ENCODE measurements at places on chromosomes 2 and 18.

- DNase-seq = peak; percentile 27
These were observed 53.4 kb upstream of the SCN1A start for GRCh38 chr2:166180951-166181812.

- DNase-seq = no peak
These were observed 66.0 kb downstream of the LANCL1 start for GRCh38 chr2:210410542-210410941.

GRCh38 chr18:44882163-44882868, 201.6 kb downstream of the SETBP1 start:
- no peak for DNase-seq

DNA sequence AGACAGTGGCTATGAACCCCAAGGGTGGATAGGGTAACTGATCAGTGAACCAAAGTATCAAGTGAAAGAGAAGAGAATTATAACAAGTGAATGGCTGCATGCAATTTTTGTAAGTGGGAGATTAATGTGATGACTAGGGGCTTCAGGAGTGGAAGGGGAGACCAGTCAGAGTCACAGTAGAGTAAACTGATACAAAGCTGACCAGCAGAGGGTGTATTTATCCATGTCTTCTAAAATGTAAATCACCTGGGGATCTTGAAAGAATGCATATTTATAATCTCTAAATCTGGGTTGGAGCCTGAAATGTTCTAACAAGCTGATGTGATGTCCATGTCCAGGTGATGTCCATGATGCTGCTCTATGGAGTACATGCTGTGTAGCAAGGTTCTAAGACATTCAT, 1351.3 kb upstream of the CHAC2 start:
- no peak for DNase-seq

- DNase-seq = no peak
These were observed 165.2 kb downstream of the RAPGEF4 start for GRCh38 chr2:172900871-172901270.

GRCh38 chr18:52624702-52625101, 284.7 kb downstream of the DCC start:
- DNase-seq = no peak

DNA sequence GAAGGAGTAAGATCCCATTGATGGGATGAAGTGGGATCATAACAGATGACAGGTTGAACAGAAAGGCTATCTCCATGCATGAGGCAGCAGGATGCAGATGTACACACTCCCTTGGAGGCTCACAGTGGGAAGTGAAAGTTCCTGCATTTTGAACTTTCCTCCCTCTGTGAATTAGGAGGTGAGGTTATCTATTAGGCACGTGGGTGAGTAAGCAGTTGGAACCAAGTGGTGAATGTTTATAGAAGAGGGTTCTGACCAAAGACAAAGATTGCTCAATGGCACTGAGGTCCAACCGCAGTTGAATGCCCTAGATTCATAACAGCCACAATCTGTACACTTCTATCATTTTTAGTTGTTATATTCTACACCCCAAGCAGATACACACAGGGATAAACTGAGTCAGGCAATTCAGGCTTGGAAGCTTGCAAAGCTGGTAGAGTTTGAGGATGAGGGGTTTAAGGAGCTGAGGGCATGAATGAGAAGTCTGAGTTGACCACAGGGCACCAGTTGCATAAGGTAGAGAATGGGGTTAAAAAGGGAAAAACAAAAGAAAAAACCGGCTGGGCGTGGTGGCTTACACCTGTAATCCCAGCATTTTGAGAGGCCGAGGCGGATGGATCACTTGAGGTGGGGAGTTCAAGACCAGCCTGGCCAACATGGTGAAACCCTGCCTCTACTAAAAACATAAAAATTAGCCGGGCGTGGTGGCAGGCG, 7.1 kb upstream of the KCMF1 start:
- DNase-seq = no peak

DNA sequence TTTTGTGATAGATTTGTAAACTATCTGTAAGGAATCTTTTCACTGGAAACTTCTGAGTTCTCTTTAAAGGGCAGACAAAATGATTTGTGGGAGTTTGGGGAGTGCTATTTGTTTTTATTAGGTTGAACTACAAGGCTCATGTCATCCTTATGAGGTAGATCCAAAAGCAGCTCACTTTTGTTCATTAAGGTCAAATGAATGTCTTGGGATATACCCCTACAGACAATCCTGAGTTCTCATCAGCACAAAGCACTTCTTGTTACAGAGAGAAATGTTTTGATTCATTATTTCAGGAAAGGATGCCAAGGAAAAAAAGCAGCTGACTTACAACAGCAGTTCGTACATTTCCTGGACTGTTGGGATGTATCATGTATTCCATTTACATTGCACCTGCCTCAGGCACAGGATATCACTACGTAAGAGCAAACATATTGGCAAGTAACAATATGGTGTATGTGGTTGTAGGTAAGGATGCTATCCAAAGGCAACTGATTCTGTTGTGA, 68.9 kb downstream of the DCC start:
- no peak for DNase-seq

DNA sequence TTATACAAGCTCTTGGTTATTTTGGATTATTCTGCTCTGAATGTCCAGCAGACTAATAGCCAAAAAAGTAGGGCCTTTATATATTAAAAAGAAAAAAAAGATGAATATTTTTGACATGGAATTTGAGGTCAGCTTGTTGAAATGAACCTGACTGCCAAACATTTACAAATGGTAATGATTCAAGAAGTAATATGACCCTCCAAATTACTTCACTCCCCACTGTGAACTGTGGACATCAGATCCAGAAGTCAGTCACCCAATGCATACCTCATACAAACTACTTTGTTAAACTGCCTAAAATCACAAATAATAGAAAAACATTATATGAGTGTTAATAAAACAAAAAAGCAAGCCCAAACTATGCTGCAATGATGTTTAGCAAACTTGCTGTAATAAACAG, 10.0 kb downstream of the EPG5 start:
- no peak for DNase-seq

- peak; percentile 37 for DNase-seq
These were observed 4.8 kb upstream of the TTC39C start for GRCh38 chr18:24009651-24010333.

DNA sequence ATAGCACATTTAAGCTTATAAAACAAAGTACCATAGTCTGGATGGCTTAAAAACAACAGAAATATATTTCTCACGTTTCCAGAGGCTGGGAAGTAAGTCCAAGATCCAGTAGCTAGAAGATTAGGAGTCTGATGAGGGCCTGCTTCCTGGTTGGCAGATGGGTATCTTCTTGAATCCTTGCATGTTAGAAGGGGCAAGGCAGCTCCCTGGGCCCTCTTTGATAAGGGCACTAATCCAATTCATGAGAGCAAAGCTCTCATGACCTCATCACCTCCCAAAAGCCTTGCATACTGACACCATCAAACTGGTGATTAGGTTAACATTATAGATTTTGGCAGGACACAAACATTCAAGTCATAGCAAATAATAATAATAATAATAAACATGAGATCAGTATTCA, 146.4 kb downstream of the CCDC102B start:
- DNase-seq = no peak

DNA sequence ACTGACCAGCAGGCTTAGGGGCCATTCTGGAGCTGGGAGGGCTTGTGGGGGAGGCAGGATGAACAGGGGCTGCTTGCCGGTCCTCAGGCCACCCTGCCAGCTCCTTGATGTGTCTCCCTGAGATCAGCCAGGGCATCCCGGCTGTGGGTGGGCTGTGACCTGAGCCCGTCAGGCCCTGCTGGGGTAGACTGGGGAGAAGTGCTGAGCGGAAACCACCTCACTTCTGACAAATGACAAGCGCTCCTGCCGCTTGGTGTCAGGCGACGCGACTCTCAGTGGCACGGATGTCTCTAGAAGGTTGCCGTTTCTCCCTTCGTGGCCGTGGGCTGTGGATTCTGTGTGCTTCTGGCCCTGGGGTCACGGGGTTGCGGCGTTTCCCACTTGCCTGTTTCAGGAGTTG, 45.7 kb downstream of the NFATC1 start:
- no peak for DNase-seq

GRCh38 chr2:132691556-132691955, 21.6 kb upstream of the LYPD1 start:
- no peak for DNase-seq

DNA sequence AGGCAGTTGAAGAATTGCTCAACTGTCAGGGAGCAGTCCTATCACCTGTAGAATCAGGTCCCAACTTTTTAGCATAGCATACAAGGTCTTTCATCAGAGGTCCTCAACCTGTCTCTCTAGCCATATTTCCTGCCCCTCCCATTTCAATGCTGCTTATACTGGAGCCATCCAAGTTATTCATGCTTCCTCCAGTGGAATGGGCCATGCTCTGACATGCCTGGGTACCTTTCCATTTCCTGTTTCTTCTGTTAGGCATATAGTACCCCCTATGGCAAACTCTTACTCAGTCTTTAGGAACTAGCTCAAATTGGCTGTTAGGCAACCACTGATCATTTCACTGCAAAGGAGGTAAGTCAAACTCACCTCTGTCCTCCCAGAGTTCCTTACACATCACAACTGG, 51.0 kb upstream of the ABCA12 start:
- no peak for DNase-seq
